Right kidney (tissue), 9 donors: ENCODE measurements at places on chromosomes 1 and 21.

GRCh38 chr1:231326248-231326647, 11.4 kb downstream of the EXOC8 start:
- no peak for DNase-seq

- DNase-seq, result no peak
Observed at GRCh38 chr1:44315521-44315920, 39.5 kb downstream of the ERI3 start.

GRCh38 chr1:29688471-29689365, 452.4 kb downstream of the PTPRU start:
- no peak for DNase-seq

- DNase-seq, result no peak
Observed at GRCh38 chr21:42799516-42799915, 79.8 kb downstream of the WDR4 start.

DNA sequence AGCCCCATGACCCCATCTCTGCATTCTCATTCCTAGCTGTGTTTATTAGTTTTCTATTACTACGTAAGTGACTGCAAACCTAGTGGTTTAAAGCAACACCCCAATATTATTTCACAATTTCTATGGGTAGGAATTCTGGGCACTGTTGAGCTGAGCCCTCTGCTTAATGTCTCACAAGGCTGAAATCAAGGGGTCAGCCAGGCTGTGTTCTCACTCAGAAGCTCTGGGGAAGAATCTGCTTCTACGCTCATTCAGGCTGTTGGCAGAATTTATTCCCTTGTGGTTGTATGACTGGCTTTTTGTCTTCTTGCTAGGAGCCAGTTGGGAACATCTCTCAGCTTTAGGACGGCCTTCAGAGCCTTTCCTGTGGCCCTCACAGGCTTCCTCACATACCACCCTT, 181.0 kb downstream of the GIPC2 start:
- DNase-seq, result no peak

- no peak for DNase-seq
Observed at GRCh38 chr21:37564924-37565529, 198.5 kb downstream of the DYRK1A start.

GRCh38 chr1:234874291-234875288, 254.0 kb downstream of the TOMM20 start:
- DNase-seq, result no peak

DNA sequence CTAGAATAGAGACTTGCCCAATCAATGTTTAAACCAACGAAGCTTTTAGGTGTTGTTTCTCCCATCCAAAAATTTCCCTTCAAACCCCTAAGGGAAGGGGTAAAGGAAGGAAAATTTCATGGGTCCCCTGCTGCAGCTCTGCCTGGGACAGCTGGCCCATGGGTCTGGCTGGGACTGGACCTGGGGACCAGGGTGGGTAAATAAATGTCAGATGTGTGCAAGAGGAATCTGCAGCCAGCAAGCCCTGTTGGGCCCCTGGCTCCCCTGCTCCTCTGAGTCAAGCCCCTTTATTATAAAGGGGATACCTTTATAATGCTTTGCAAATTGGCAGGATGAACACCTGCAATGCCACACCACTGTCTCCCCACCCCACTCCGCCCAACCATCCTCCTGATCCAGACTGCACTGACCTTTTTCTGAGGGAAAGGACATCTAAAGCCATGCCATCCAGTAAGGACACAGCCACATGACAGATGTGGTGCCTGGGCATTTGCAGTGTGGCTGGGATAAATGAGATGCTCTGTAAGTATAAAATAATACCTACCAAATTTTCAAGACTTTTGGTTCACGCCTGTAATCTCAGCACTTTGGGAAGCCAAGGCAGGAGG, 1.9 kb upstream of the TMEM125 start:
- no peak for DNase-seq

DNA sequence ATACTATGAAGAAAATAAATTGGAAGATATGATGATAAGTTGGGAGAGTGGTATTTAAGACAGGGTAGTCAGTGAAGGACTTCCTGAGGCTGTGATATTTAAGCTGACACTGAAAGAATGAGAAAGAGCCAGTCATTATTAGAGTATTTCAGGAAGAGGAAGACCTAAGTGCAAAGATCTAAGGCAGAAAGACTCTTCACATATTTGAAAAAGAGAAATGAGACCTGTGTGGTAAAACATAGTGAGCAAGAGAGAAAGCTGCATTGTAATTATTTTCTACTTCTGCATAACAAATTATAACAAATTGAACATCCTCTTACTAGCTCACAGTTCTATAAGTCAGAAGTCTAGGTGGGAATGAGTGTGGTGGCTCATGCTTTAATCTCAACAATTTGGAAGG, 34.6 kb upstream of the DOCK7 start:
- no peak for DNase-seq

DNA sequence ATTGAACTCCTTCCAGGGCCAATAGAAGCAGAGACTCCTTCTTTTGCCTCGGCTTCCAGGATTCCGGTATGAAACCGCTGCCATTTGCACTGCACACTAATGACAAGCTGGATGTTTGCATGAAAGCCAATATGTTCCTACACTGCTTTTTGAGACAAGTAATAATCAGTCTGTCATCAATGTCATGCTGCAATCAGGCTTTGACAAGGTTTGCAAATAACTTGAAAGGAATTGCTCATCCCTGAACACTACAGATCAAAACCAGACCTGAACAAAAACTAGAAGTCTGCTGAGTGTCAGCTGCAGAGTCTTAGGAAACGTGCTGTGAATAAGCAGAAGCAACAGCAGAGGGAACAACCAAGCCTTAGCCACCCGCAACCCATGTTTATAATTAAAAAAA, 720.7 kb upstream of the CXADR start:
- no peak for DNase-seq

DNA sequence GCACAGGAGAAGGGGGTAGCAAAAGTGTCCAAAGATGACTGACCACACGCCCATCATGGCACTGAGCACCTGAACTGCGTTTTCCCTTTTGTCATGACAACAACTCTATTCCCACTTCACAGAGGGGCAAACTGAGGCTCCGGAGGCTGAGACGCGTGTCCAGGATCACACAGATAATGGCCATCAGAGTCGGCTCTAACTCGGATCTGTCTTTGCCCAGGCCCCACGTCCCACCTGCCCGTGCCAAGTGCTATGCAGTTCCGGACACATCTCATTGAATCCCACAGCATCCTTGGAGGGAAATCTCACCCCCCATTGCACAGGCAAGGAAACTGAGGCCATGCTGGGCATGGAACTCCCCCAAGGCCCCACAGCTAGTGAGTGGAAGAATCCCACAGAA, 62.1 kb downstream of the MATN1 start:
- DNase-seq, result no peak

- no peak for DNase-seq
Observed at GRCh38 chr21:44557491-44558328, 885 bp downstream of the KRTAP10-3 start.

DNA sequence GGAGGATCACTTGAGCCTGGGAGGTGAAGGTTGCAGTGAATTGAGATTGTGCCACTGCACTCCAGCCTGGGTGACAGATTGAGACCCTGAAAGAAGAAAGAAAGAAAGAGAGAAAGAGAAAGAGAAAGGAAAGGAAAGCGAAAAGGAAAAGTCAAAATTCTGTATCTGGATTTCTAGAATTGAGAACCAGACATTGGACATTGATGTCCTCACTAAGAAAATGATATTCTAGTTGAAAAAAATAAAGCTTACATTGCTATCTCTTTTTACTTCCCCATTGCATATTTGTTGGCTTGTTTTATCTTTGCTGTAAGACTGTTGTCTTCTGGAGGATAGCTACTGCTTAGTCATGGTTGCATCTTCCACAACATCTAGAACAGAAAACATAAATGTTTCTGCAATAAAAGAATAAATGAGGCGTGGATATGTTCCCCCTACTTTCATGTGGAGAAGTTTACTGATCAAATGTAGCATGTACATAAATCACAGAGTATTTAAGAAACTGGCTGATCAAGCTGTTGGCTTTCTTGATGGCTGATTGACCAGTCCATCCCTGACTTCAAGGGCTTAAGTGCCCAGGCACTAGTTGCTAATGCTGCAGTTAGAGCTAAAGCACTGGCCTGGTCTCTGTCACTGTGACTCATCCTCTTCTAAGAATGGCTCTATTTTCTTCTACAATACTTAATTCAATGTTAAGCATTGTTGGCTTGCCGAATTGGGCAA, 17.7 kb downstream of the CD53 start:
- no peak for DNase-seq

DNA sequence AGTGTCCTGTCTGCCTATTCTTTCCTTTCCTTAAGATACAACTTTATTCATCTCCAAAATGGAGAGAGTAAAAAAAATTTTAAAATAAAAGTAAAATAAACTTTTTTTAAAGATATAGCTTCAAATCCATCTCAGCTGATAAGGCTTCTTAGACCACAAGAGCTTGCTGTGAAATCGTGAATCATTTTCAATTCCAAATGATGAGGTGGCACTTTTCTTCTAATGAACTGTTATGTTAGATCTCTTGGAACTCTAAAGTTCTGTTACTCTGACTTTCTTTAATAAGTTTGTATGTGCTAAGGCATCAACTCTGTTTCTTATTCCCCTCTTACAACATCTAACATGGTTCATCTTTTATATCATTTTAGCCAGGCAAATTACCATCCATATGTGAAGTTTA, 4.5 kb downstream of the SH3GLB1 start:
- DNase-seq, result no peak

- no peak for DNase-seq
Observed at GRCh38 chr1:236391008-236391407, 3.1 kb upstream of the EDARADD start.

DNA sequence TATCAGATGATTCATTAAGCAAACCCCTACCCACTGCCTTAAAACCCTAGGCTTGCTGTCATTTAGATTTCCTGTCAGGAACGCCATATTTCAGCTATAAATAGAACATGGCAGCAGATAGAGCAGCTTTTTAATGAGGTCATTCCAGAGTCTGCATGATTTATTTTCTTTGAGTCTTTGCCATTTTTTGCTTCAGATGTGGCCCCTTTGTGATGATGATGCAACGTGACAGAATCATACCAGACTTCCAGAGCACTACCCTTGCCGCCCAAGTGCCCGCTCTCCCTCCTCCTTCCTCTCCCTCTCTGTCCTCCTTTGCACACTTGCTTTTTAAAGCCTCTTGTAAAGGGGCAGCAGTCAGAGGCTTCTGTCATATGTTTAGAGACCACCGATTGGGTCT, 55.5 kb upstream of the TRIM67 start:
- no peak for DNase-seq

GRCh38 chr1:105664495-105664894, 1392.0 kb upstream of the PRMT6 start:
- DNase-seq, result no peak

DNA sequence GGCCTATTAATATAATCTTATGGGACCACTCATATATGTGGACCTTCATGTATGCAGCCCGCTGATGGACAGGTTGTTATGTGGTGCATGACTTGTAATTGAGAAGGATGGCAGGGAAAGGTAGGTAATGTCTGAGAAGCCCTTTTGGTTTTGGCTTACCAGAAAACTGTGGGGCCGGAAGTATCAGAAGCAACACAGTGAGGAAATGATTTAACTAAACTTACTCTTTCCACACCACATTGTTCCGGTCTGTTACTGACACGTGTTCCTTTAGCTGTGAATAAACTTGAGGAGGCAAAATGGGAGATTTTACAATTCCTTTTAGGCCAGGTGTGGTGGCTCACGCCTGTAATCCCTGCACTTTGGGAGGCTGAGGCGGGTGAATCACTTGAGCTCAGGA, 32.4 kb downstream of the KIF1B start:
- no peak for DNase-seq

DNA sequence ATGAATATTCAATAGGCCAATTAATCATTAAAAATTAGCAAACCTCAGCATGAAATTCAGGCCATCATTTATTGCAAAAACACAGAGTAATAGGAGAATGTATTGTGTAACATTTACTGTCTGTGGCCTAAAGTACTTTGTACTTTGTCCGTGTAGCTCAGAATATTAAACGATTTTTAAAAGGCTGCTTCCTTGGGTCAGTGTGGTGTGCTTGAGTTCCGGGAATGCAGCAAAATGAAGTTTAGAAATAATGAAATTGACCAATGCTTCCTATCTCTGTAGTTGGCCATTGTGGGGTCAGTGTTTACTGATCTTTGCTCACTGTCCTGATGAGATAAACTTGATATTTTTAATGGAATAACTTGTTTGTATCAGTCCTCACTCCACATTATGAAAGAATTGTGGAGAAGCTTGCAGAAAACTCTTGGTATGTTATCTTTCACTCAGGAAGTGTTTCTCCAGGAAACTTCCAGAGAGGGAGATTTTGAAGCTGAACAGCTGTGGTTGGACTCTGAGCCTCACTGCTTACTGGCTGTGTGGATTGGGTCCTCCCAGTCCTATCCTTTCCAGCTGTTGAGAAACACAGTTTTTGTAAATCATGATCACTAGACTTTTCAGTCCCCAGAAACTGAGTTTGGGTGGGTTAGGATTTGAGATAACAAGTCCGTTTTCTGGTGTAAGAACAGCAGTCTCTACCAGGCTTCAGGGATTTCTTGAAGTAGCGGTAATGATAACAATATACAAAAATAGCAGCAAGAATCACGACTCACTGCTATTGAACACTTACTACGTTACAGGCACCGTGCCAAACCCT, 19.2 kb upstream of the MTARC1 start:
- no peak for DNase-seq

DNA sequence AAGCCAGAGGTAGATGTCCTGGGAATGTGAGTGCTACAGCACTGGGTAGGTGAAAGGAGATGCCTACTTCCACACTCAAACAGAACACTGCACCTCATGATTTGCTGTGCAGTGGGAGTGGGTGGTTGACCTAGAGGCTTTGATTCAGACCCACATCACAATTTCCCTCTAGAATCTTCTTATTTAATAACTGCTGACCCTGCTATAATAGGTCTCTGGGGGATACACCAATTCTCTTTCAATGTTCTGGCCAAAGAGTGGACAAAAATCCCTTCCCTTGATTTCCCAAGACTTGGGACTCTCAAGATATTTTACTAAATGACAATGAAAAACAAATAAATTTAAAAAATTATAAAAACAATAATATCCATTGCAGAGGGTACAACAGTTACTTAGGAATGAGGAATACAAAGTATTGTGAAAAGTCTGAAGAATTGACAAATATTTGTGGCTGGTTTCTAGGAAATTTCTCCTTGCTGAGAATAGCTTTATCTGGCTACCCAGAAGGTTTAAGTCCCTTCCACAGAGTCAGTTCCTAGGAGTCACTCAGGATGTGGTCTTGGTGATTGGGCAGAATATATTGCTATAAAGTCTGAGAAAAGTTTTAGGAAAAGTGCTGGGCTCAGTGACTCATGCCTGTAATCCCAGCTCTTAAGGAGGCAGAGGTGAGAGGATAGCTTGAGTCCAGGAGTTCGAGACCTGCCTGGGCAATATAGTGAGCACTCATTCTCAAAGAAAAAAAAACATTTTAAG, 2.4 kb upstream of the FCGR2A start:
- no peak for DNase-seq

- DNase-seq, result no peak
Observed at GRCh38 chr1:9653491-9654050, 2.0 kb downstream of the PIK3CD start.

GRCh38 chr1:21114431-21114830, 62.3 kb downstream of the EIF4G3 start:
- no peak for DNase-seq

GRCh38 chr1:156973417-156973816, 53.0 kb downstream of the LRRC71 start:
- DNase-seq, result no peak
